Panc1 (cell line): ENCODE measurements at places on chromosomes 3 and 15. TPM values are rescaled to one million over a fixed set of nuclear protein-coding genes. Genes with fewer than 3 reads are reported as not detected.

DNA sequence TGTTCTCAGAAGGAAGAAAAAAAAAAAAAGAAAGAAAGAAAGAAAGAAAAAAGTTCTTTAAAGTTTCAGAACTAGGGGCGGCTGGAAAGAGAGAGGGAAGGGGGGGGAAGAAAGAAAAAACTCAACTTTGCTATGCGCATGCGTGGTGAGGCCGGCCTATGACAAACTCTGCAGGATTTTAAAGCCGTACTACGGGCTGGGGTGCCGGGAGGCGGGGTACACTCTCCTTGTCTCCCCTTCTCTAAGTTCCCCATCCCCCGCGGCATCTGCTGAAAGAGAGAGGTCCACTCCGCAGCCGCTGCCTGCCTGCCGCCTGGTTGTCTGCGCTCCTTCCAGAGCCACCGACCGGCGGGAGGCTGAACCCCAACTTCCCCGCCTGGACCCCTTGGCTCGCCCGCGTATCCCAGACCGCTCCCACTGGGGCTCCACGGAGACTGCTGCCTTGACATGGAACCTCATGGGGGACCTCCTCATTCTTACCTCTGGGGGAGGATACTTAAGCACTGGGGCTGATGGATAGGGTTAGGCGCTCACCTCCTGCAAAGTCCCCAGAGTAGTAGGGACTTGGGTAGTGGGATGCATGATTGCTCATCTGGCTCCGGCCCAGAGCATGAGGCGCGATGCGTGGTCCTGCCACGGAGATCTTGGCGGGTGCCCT lies 1.4 kb upstream of the WNT5A start:
- H3K4me3 ChIP-seq: peak overlapping the region; percentile 77
- H3K36me3 ChIP-seq: no peaks in the 10 kb centered on the region
- no peak overlapping the region for H3K27ac ChIP-seq
- peaks cover 5% of the 10 kb centered on the region; the same call in 1 of the 2 replicates for H3K27me3 ChIP-seq
- H3K4me1 ChIP-seq: peaks cover 6% of the 10 kb centered on the region; the same call in 1 of the 2 replicates
- DNase-seq: no peak

DNA sequence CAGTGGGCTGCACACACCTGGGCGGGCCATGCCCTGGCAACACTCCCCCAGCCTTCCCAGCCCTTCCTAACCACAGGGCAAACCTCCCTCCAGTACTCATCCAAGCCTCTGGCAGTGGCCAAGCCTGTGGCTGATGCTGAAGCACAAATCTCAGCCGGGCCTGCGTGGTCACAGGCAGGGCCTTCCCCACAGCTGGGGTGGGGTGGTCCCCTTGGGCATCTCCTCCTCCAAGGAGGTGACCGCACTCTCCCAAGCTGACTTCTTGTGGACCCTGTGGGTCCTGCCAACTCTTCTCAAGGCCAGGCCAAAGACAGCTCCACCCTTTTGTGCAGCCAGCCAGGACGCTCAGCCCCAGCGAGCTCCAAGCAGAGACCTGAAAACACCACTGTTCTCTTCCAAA lies 21.4 kb downstream of the GRAMD2A start:
- no peak overlapping the region for H3K27ac ChIP-seq
- no peak overlapping the region for H3K4me3 ChIP-seq
- DNase-seq: no peak
- no peaks in the 10 kb centered on the region for H3K36me3 ChIP-seq
- no peaks in the 10 kb centered on the region for H3K4me1 ChIP-seq
- H3K27me3 ChIP-seq: no peaks in the 10 kb centered on the region

DNA sequence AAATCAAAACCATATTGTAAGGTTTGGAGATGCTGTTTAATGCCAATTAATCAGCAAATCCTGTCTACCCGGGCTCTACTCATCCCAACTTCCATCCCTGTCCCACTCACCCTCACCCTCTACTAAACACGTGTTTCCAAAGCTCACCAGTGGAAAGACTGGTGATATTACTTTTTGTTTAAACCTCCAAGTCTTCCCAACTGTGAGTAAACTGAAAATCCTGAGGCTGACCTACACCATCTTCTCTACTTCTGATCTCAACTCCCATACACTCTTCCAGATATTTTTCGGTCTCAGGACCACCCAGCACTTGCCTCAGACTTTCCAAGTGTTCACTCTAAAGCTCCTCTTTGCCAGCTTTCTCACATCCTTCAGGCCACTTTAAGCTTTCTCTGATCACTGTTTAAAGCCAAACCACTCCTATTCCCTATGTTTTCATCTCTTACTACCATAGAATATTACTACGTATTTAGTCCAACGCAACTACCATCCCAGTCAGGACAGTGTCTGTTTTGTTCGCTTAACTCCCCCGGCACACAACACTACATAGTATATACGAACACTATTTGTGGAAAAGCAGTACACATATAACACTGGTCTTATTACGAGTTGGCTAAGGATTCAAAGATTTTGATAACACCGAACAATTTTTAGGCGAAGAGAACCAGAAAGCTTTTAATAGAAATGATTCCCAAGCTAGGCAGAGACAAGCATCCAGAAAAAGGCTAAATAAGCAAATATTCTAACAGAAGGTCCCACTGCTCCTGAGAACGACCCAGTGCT lies 684 bp downstream of the RPL4 start:
- H3K27ac ChIP-seq: peak overlapping the region; percentile 100
- H3K4me3 ChIP-seq: peak overlapping the region; percentile 100
- no peaks in the 10 kb centered on the region for H3K27me3 ChIP-seq
- peaks cover 58% of the 10 kb centered on the region for H3K36me3 ChIP-seq
- DNase-seq: no peak

- no peaks in the 10 kb centered on the region for H3K36me3 ChIP-seq
- no peak for DNase-seq
- H3K27me3 ChIP-seq: no peaks in the 10 kb centered on the region
- no peak overlapping the region for H3K4me3 ChIP-seq
- H3K27ac ChIP-seq: no peak overlapping the region
- H3K4me1 ChIP-seq: no peaks in the 10 kb centered on the region
These were observed 34.0 kb upstream of the GK5 start for GRCh38 chr3:142259359-142259758.

- DNase-seq: no peak
- no peak within 1 kb of the TSS for H3K4me3 ChIP-seq
- H3K4me1 ChIP-seq: no peaks in the 10 kb centered on the region
- no peaks in the 10 kb centered on the region for H3K27me3 ChIP-seq
- no peak within 1 kb of the TSS for H3K27ac ChIP-seq
- H3K36me3 ChIP-seq: no peaks in the 10 kb centered on the region
These were observed at the start of gene IQSEC1 for GRCh38 chr3:13073326-13074005. IQSEC1 (minus strand) TSS chr3:13073429; CDS start chr3:13073014, 415 bp downstream.

CKMT1B gene
- total RNA-seq: 2.4 TPM

ERC2 gene
- 0.33 TPM for total RNA-seq

GRAMD2A gene
- total RNA-seq: 1.3 TPM

CHST2 gene
- total RNA-seq: 0.26 TPM
